Jurkat, Clone E6-1 (cell line): ENCODE measurements at places on chromosomes 16 and 17.

- peak; percentile 32 for DNase-seq
Measured at GRCh38 chr16:24535827-24536226, 3.5 kb upstream of the RBBP6 start.

- no peak for DNase-seq
Measured at GRCh38 chr16:3672571-3673041, 18.1 kb downstream of the DNASE1 start.

GRCh38 chr17:6831661-6832263 lies at the start of gene TEKT1:
Gene TEKT1 (minus strand): TSS chr17:6831729. CDS start chr17:6830376, 1,353 bp downstream.
- DNase-seq, result no peak

- DNase-seq, result peak; percentile 69
Measured at GRCh38 chr17:80101011-80101945, at the start of gene GAA. Gene GAA (plus strand): TSS chr17:80101581. CDS start chr17:80104587, 3,006 bp downstream.

GRCh38 chr17:29880031-29880430 lies 50.0 kb downstream of the SSH2 start:
- DNase-seq, result no peak

DNA sequence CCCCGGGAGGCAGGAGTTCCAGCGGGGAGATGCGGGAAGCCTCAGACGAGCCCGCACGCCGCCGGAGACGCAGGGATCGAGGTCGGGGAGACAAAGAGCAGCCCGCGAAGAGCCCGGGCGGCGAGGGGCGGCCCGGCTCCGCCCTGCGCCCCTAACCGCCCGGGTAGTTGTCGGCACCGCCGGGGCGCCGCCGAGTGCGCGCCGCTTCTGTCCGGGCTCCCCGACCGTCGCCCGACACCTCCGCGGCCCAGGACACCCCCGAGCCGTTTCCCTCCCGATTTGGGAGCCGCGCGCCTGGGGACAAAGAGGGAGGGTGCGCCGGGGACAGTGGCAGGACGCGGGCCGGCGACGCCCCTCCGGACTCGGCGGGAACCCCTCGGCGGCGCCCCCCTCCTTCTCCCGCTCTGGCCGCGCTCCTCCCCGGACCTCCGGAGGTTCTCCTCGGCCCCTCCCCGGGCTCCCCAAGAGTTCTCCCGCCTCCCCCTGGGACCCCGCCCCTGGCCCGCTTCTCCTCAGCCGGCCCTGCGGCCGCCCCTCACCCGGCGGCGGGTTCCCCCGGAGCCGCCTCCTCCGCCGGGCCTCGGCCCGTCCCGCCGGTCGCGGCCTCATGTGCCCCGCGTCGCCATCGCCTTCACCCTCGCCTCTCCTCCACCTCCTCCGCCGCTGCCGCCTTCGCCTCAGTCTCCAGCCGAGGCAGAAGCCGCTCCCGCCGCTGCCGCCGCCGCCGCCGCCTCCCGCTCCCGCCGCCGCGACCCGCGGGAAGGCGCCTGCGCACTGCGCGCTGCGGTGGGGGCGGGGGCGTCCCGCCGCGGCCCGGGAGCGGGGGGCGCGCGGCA lies at the start of gene GJC1:
Gene GJC1, minus strand, starts transcription at position 765 of the 836 bp plus-strand sequence. CDS start 24,470 bp downstream, outside the sequence.
- no peak for DNase-seq

- DNase-seq, result no peak
Measured at GRCh38 chr17:75584849-75585175, 2.8 kb upstream of the MYO15B start.

DNA sequence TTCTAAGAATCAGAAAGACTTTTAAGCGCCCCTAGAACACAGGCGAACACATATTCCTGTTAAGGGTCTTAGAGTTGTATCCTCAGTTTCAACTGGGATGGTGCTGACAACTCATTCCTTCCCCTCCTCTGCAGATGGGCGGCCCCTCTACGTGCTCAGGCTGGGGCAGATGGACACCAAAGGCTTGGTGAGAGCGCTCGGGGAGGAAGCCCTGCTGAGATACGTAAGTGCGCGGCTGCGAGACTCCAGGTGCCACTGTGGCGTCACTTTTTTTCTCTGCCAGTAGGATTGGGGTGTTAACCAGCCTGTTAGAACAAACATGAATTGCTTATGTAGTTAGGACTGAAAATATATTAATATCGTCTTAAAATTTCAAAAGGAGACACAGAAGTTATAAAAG lies 62.7 kb downstream of the SEC14L1 start:
- DNase-seq, result no peak

GRCh38 chr17:59418732-59419166 lies 87.3 kb downstream of the YPEL2 start:
- no peak for DNase-seq

- DNase-seq, result no peak
Measured at GRCh38 chr16:65185241-65185778, 63.4 kb upstream of the CDH11 start.

DNA sequence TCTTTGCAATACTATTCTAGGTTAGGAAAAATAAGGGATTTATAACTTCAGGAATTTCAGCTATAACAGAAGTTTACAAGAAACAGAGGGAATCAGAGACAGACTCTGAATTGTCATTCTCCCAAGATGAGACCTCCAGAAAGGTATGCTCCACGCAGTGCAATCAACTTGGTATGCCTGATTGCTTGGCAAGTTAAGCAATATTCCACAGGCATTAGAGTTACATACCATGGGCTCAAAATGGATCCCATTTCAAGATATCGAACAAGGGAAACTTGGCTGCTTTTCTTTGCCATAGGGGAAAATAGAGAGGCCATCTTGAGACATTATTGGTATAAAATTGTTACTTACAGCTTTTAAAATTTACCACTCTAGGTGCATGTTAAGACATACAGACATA lies 615.6 kb upstream of the SOX9 start:
- DNase-seq, result no peak

- peak; percentile 6 for DNase-seq
Measured at GRCh38 chr16:63461248-63461841, 1425.1 kb upstream of the CDH8 start.

GRCh38 chr17:70049801-70050591 lies 25.0 kb upstream of the KCNJ16 start:
- no peak for DNase-seq

DNA sequence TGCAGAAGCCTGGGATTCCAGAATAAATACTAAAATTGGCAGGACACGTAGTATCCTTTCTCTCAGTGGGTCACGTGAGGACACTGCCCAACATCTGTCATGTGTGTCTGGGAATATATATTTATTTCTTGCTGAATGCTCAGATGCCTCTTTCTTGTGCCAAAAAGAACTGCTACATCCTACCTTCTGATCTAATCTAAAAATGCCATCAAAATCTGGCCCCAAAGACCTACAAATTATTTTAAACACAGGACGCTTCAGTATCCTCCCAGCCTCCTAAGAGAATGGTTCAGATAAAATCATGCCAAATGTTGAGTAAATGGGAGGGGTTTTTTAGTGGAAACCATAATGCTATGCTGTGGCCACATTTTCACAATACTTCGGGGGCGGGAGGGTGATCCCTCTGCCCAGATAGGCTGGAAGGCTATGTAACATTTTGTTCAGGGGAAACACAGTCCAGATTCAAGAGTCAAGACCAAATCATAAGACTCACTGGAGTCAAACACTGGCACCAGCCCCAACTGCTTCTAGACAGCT lies 22.9 kb upstream of the CORO6 start:
- DNase-seq, result no peak

DNA sequence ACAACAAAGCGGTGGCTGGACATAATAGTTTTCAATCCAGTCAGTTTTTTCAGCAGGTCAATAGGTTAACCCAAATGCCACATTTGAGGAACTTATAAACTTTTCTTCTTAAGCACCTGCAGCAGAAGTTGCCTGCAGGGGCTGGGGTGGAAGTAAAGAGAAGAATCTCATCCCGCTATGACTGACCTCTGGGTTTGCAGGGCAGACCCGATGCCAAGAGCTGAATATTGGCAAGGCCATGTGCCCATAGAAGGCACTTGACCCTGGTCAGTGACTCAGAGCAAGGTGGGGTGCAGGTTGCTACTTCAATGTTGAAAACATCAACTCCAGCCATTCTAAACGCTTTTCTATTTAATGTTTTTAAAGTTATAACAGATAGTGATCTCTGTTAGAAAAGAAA lies 17.9 kb upstream of the SMPD3 start:
- no peak for DNase-seq

DNA sequence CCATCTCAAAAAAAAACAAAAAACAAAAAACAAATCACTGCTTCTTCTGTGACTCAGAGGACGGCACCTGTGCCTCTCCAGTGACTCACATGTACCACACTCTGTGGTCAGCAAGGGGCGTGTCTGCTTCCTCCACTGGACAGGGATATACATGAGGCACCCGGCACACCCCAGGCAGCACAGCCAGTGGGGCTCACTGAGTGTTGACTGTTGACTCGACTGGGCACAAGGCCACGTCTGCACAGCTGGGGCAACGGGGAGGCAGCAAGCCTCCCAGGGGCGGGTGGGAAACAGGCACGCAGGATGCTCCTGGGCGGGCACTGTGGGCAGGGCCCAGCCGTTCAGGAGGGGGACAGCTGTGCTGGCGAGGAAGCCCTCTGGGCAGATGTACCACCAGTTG lies 64.1 kb downstream of the TIMM22 start:
- DNase-seq, result no peak

GRCh38 chr17:17440010-17440843 lies 36.6 kb upstream of the MED9 start:
- peak; percentile 82 for DNase-seq

DNA sequence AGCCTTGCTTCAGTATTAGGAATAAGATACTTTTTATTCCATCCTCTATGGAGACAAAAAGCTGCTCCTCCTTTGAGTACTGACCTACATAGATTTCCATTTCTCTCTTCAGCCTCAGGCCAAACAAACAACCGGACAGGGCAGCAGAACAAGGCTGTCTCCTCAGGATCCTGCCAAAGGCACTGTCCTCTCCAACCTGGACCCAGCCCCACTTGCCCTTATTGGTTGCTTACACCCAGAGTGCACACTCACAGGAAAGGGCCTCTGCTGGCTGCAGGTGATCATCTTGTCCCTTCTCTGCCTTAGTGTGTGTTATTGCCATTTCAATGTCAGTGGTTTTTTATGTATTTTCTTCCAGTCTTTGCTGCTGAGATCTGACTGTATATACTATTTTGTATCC lies 26.6 kb downstream of the LIG3 start:
- no peak for DNase-seq

DNA sequence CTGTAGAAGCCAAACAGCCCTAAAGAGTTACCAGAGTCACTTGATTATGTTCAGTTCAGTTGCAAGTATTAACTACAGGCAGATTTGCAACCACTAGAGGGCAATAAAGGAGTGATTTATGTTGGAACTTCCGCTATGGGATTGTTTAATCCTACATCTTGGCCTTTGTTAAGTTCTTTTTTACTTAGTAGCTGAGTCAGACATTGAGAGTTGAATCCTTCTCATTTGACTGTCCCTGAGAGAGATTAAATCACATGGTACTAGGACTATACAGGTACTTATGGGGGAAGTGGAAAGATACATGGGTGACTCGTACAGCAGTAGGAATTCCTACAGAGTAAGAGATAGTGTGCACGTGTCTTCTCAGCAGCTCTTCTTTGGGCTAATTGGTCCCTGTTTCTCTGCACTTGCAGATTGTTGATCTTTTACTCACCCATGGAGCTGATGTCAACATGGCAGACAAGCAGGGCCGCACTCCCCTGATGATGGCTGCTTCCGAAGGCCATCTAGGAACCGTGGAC lies 40.3 kb downstream of the CYB561 start:
- peak; percentile 58 for DNase-seq

DNA sequence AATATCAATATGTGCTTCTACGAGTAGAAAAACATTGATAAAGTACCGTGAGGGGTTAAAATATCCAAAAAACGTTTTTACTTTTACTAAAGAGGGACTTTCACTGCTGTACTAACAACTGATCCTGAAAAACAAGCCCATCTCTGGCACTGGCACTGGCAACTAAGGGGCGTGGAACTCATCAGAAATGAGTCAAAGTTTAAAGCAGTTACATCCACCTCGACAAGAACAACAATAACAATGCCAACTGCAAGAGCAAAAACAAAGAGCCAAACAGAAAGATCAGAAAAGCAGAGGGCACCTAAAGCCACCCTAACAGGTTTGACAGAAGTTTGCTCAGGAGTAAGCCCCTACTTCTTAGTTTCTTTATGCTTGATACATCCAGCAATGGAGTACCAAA lies 13.1 kb downstream of the MBTPS1 start:
- no peak for DNase-seq

DNA sequence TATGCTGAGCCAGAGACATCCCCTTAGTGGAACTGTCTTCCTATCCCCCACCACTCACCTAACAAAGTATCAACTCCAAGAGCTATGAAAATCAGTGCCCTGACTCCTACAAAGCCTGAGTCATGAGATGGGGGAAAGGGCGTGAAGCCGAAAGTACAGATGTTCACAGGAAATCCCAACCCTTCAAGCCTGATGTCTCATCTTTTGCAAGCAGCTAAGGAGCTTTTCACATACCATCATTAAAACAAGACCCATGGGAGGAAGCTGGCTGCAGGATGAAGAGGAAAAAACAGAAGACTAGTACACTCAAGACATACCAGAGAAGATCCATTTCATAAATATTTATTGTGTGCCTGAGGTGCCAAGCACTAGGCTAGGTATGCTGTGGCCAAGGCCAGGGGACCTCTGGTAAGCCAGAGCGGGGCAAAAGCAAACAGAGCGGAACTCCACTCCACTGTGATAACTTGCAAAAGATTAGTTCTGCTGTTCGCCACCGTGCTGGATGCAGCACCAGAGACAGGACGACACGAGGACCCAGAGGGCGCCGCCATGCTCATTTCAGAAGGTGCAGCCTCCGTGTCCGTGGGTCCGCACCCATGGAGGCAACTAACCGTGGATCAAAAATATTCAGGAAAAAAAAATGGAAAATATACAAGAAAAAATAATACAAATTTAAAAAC lies 4.5 kb upstream of the MNT start:
- no peak for DNase-seq

GRCh38 chr16:53071748-53072301 lies 17.0 kb downstream of the CHD9 start:
- DNase-seq, result no peak

DNA sequence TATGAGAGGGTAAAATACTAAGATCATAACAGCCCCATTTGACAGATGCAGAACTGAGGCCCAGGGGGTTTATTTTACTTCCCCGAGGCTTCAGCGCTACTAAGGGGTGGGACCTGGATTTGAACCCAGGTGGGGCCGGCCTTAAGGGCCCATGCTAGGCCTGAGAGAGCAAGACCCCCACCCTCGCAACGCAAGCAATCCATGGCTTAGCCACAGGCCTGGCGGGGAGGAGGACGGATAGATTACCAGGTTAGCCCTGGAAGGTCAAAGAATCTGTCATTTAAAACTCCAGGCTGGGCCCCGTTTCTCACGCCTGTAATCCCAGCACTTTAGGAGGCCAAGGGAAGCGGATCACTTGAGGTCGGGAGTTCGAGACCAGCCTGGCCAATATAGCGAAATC lies 1.9 kb upstream of the CDH3 start:
- DNase-seq, result no peak

DNA sequence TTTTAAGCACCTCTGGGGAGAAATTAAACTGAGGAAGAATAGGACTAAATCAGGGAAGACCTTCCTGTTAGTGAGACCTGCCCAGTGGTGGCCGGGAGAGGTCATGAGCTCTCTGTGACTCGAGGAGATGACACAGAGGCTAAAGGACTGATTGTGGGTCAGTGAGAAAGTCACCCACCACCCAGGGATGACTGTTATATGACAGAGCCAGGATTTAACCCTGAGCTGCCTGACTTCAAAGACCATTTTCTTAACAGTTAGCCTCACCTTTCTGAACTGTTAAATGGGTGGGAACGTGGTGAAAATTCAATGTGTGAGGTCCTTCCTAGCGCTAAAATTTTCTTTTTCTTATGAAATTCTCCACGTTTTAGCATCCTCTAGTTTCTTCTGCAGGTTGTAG lies 72.5 kb downstream of the WSB1 start:
- DNase-seq, result no peak

- DNase-seq, result no peak
Measured at GRCh38 chr17:7426896-7427489, 1.6 kb downstream of the SPEM2 start.

- no peak for DNase-seq
Measured at GRCh38 chr16:81006211-81006812, 373 bp downstream of the CMC2 start.
